NCI-H748 treated with DMSO at 0.1 percent for 48 hours (cell line): ENCODE measurements at places on chromosomes 13 and 19.

DNA sequence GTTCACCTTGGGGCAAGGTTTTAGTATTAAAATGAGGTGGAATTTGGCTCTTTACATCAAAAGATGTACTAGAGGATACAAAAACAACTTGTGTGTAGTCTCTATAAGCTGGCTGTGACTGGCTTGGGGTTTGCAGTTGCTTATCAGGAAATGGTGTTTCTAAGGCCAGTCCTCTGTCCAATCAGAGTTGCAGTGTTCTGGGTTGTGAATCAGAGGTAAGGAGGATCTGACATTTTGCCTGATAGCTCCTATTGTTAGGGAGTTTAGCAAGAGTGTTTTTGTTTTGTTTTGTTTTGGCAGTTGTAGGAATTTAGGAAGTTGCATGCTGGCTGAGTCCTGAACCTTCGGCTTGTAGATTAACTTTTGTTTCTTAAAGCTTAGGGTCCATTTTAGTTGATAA, 20.1 kb upstream of the ESD start:
- no peak for DNase-seq

DNA sequence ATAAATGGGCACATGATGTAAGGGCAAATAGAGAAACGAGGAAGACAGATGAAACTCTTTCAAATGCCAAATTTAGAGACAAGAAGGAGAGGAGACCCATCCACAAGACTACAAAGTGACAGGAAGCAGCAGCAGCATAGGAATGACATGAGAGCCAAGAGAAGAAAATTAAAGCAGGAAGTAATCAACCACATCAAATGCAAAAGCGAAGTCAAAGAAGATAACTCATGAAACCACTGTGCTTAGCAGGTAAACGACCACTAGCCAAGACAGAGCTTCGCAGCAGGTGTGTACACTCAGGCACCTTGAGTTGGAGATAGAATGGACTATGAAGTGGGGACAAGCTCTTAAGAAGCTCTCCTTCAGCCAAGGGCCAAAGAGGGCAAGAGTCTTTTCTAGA, 64.1 kb downstream of the KLF12 start:
- no peak for DNase-seq

DNA sequence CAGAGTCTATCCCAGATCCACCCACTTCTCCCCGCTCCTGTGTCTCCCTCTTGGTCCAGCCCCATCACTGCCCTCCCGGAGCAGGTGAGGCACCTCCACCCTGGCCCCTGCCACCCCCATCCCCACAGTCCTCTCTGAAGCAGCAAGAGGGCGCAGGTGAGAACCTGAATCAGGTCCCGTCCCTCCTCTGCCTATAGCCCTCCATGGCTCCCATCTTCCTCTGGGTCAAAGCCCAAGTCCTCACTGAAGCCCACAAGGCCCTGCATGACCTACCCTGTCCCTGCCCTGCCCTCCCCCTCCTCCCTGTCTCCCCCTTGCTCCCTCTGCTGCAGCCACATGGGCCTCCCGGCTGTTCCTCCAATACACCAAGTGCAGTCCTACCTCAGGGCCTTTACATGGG, 10.8 kb upstream of the ZNRF4 start:
- DNase-seq: no peak

DNA sequence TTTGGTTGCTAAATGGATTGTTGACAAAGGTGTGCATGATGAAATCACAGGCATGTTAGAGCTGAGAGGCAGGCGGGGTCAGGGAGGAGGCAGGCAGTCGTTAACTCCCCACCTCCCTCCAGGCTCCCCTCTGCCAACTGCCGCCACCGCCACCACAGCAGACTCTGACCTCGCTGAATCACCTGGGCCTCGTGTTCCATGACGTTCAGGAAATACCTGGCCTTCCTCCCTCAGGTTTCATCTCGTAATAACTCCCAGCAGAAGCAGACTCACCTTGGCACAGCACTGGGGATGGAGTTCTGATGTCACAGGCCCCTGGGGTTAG, 198.5 kb downstream of the KATNAL1 start:
- peak; percentile 100 for DNase-seq

GRCh38 chr13:40558656-40559055, 107.8 kb downstream of the FOXO1 start:
- no peak for DNase-seq

DNA sequence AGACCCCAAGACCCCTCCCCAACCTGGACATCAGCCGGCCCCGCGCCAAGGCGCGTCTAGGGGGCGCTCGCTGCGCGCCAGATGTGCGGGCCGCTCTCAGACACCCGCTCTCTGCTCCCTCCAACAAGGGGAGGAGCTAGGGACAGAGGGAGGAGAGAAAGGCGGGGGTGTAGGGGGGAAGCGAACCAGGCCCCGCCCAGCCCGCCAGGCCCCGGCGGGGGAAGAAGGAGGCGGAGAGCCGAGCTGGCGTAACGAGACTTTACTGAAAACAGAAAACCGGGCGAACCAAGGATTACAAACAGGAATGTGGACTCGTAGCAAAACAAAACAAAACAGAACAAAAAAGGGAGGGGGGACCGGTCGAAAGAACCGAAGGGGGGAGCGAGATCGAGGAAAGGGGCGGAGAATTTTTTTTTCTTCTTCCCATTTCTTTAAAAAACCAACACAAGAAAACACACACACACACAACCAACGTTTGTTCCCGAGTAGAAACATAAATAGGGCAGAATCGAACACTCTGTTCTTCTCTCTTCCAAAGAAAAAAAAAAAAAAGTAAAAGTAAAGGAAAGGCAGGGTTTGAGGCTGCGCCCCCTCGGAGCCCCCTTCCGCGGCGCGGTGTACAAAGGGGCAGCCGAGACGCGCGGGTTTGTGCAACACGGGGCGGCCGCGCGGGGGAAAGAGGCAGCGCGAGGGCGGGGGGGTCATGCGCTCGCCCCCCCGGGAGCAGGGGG, 1.7 kb downstream of the JUND start:
- peak; percentile 81 for DNase-seq

- no peak for DNase-seq
These were observed 7.7 kb upstream of the ONECUT3 start for GRCh38 chr19:1745589-1746031.

- DNase-seq: no peak
These were observed 6.3 kb downstream of the SIGLEC10 start for GRCh38 chr19:51410950-51411748.

GRCh38 chr19:44741841-44742329, 6.6 kb upstream of the BCL3 start:
- DNase-seq: no peak

- DNase-seq: no peak
These were observed 28.7 kb downstream of the COL5A3 start for GRCh38 chr19:9981406-9982260.

GRCh38 chr13:51156648-51157047, 45.6 kb upstream of the C13orf42 start:
- peak; percentile 8 for DNase-seq

DNA sequence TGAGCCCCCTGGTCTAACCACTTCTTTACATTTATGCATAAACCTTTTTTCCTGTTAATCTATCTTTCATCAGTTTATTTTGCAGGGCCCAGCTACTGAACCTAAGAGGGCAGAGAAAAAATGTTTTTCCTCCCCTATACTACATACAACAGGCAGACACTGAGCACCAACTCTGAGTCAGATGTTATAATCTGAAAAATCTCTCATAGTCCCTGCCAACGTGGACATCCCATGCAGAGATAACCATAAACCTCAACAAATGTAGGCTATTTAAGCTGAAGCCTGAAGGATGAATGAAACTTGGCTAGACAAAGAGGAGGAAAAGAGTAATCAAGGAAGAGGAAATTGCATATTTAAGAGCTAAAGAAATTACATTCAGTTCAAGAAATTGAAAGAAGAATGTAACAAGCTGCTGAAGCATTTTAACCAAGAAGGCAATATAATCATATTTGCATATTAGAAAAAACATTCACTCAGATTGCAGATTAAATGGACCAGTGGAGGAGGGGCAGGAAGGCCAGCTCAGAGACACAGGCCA, 2.6 kb downstream of the NEK3 start:
- no peak for DNase-seq
